B cell (primary cell): ENCODE measurements at places on chromosomes 12 and 14. TPM values are rescaled to one million over a fixed set of nuclear protein-coding genes. Genes with fewer than 3 reads are reported as not detected.

Gene CCDC175
- not detected in 2 replicates for total RNA-seq

Gene EPS8
- total RNA-seq = 0.78 and 0.96 TPM in 2 replicates

Gene COX8C
- not detected in 2 replicates for total RNA-seq

Gene PFDN5
- 627 and 654 TPM in 2 replicates for total RNA-seq

Gene PLEK2
- total RNA-seq = not detected in 2 replicates

Gene TAS2R19
- 3.6 and 5.7 TPM in 2 replicates for total RNA-seq

Gene BCL2L2
- 12.9 and 17.8 TPM in 2 replicates for total RNA-seq
